Stimulated activated CD4-positive, alpha-beta T cell treated with anti-CD3 and anti-CD28 coated beads, Interleukin-12 subunit alpha, Interleukin-12 subunit beta, amount 100 ng/mL, for 24 hours (primary cell): ENCODE measurements at places on chromosomes 12 and 14.

GRCh38 chr12:85509857-85510256 is 229.8 kb downstream of the ALX1 start:
- DNase-seq = no peak

GRCh38 chr14:68306934-68307789 is 485.7 kb downstream of the ZFP36L1 start:
- no peak for DNase-seq

GRCh38 chr12:122895320-122895703 is 612 bp downstream of the VPS37B start:
- no peak for DNase-seq

DNA sequence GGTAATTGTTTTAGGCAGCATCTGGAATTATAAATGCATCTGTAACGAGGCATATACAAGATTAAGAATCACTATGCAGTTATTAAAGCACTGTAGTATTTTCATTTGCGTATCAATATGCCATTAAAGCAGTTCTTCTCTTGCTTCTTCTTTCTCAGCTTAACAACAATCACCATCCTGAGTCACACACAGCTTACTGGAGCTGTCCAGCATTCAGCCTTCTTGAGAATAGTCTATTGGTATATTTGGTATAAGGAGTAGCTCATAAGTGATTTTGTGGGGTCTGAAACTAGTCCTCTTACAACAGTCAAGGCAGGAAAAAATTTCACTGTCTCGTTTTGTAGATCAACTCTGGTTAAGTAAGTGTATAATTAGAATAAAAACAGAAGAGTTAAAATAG is 523.0 kb upstream of the FOXG1 start:
- no peak for DNase-seq

DNA sequence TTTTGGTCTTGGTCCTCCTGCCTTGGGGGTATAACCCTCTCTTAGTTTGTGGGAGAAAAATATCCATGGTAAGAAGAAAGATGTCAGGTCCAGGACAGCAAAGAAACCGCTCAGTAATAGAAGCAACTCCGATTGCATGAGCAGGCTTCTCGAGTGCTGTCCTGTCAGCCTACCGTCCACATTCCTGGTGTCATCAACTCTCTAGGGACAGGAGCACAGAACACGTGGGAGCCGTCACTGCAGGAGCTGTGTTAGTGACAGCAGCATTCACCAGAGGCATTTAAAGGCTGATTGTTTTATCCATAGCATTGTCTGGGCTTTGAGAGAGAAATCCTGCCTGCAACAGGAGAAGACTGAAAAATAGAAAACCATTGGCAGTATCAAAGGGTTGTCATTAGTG is 244.2 kb downstream of the CACNA1C start:
- no peak for DNase-seq

- DNase-seq = no peak
Measured at GRCh38 chr12:132542661-132543060, 52.7 kb downstream of the FBRSL1 start.

- no peak for DNase-seq
Measured at GRCh38 chr14:92400579-92401444, 77.8 kb downstream of the SLC24A4 start.

GRCh38 chr12:79688376-79689060 is 2.2 kb downstream of the PAWR start:
- DNase-seq = no peak

DNA sequence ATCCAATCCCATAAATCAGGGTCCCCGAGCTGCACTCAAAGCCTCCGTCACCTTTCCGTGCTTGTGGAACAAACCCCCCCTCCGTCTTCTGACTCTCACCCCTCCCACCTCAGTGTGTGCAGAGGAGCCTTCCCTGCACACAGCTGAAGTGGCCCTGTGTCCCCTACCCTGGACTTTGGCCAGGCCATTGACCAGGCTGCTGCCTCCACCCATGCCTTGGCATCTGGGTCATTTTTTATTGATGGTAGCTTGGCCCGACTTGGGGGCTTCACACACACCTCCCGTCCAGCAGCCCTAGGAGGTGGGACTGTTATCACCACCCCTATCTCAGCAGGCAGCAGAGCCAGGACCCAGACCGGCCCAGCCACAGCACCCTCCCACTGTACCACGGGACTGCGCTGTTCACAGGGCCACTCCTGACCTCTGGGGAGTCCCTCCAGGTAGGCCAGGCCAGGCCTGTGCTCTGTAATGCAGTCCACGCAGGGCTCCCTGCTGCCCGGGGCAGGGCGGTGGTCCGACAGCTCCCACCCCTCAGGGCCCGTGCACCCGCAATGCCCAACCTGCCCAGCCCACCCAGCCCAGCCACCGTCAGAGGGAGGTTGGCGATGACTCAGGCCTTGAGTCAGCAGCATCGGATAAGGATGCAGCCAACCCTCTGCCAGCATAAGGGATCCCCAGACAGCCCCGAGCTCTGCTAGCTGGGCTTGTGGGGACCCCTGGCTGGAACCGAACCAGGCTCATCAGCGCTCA is 9.2 kb upstream of the INF2 start:
- DNase-seq = no peak

DNA sequence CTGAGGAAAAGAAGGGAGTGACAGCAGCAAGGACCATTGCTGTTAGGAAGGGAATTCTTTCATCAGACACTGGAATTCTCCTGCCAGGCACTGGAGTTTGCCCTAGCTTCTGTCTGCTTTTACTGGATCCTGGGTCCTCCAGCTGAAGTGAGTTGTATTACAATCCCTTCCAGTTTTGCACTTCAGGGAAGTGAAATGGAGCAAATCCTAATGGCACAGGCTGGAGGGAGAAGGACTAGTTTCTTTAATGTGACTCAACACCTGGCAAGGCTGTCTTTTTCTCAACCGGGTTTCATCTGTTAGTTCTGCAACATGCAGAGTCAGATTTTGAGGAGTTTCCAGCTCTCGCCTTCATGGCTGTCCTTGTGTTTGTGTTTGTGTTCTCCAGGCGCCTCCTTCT is 45.8 kb downstream of the ETV6 start:
- no peak for DNase-seq

DNA sequence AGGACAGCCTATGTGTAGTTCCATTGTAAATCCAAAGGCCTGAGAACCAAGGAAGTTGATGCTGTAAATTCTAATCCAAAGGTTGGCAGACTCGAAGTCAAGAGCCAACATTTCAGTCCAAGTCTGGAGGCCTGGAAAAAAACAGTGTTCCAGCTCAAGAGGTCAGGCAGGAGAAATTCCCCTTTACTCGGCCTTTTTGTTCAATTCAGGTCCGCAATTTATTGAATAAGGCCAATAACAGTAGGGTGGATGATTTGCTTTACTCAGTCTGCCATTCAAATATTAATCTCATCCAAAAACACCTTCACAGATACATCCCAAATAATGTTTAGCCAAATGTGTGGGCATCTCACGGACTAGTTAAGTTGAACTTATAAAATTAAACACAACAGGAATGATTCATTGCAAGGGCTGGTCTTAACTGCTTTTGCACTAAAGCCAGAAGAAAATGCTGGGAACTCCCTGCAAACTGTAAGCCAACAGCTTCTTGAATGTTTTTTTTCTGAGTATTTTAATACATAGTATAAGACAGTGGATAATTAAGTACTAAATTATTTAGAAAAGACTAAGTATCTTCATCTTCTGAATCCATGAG is 197.4 kb upstream of the GARIN6 start:
- DNase-seq = no peak

DNA sequence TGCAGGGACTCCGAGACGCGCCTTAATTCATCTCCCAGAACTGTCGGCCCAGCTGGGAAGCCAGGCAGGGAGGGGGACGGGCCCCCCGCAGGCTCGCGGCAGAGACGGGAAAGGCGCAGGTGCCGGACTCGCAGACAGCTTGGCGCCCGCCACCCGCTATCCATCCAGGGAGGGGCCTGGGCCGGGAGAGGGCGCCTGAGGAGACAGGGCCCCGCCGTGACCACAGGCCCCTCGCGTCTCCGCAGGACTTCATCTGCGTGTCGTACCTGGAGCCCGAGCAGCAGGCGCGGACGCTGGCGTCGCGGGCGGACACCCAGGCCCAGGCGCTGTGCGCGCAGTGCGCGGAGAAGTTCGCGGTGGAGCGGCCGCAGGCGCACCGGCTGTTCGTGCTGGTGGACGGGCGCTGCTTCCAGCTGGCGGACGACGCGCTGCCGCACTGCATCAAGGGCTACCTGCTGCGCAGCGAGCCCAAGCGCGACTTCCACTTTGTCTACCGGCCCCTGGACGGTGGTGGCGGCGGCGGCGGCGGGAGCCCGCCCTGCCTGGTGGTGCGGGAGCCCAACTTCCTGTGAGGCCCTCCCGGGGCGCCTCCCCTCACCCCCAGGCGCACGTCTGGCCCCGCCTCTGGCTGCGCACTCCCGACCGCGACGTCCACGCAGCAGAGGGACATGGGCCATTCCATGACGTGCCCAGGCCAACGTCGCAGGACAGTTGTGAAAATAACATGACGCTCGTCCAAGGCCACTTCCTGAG is 60.6 kb downstream of the LGMN start:
- no peak for DNase-seq

DNA sequence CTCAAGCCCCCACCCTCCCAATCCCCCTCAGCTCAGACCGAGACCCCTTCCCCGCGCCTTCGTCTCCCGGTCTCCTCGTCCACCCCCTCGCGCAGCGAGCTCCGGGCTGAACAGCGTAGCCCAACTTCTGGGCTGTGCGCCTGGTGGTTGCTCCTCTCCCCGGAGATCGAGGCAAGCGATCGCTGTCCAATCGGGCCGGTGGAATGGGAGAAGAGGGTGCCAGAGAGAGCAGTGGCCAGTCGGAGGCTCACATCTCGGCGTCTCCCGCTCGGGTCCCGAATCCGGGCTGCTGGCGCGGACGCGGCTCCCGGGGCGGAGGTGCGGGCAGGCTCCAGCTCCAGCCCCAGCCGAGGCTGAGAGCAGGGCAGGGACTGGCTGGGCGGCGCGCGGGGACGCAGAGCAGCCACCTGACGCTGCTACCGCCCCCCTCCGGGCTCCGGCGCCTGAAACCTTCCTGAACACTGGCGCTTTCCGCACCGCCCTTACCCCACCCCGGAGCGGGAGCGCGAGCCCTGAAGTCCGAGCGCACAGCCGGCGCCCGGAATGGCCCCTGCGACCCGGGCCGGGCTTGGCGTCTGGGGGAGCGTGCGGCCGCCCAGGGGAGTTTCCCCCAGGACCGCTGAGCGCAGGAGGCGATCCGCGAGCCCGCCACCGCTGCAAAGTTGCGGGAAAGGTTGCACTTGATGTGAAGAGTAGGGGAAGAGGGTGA is 508 bp upstream of the KCNH5 start:
- no peak for DNase-seq

- peak; percentile 10 for DNase-seq
Measured at GRCh38 chr14:102622262-102622885, 29.9 kb downstream of the RCOR1 start.

DNA sequence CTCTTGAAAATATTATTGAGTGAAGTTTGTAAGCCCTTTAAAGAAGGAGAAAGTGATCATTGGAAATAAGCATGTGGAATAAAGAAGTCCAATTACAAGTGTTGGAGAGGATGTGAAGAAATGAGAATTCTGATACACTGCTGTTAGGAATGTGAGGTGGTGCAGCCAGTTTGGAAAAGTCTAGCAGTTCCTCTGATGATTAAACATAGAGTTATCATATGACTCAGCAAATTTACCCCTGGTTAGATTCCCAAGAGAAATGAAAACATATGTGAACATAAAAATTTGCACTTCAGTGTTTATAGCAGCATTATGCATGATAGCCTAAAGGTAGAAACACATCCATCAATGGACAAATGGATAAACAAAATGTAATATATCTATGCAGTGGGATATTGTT is 319.9 kb downstream of the AEBP2 start:
- DNase-seq = no peak

GRCh38 chr12:122830517-122831214 is 4.6 kb upstream of the HIP1R start:
- no peak for DNase-seq

DNA sequence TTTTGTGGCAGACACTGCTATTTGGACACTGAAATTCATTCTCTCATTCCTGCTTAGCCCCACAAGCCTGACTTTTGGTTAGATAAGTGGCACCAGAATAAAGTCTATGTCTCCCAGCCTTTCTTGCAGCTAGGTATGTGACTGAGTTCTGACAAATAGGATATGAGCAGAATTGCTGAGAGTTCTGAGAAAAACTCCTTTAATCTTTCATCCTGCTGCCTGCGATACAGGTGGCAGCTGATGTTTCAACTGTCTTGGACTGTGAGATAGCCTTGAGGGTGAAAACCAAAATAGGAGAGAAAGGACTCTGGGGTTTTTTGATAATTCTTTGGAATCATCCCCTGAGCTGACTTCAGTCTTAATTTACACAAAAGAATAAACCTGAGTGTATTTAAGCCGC is 55.8 kb downstream of the MBIP start:
- DNase-seq = no peak

- no peak for DNase-seq
Measured at GRCh38 chr12:91902860-91903683, 242.6 kb downstream of the BTG1 start.

GRCh38 chr12:63362791-63363190 is 211.8 kb upstream of the AVPR1A start:
- DNase-seq = no peak

DNA sequence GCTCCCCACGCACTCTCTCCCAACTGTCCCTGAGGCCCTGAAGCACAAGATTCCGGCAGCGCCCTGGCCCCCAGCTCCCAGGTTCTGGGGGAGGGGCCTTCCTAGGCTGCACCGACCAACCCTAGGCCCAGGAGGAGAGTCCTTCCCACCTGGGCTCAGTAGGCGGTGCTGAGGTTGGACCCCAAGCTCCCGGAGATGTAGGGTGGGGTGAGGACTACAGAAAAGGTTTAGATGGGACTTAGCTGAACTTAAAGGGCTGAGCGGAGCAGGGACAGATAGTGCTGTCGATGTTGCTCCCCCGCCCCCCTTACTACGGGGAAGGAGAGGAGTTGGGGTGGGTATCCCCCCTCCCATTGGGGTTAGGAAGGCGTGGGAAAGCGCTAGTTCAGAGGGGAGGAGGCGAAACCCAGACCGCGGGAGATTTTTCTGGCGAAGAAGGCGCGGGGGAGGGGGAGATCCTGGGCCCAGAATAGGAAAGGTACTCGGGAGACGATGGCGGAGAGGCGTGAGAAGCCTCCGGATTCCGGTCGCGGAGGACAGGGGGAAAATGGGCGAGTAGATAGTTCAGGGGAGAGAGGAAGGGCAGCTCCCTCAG is 4.2 kb upstream of the BAZ2A start:
- DNase-seq = peak; percentile 23
